ENCODE measurements at places on chromosomes 16 and 17.

DNA sequence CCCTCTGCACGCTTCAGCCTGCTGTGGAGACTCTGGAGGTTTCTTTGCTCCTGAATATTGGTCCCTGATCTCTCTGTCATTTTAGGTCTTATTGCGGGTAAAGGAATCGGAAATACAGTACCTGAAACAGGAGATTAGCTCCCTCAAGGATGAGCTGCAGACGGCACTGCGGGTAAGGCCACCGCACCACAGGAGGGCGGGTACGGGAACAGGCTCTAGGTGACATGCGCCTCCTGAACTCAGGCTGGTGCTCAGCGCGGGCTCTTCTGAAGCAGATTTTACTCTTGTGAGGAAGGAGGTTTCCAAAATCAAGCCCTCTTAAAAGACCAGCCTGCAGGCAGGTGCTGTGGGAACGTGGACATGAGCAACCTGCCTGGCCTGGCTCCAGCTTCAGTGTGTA, 29.8 kb downstream of the PLD6 start:
- DNase-seq: no peak

GRCh38 chr16:56753410-56753809, 23.5 kb downstream of the NUP93 start:
- DNase-seq: no peak

DNA sequence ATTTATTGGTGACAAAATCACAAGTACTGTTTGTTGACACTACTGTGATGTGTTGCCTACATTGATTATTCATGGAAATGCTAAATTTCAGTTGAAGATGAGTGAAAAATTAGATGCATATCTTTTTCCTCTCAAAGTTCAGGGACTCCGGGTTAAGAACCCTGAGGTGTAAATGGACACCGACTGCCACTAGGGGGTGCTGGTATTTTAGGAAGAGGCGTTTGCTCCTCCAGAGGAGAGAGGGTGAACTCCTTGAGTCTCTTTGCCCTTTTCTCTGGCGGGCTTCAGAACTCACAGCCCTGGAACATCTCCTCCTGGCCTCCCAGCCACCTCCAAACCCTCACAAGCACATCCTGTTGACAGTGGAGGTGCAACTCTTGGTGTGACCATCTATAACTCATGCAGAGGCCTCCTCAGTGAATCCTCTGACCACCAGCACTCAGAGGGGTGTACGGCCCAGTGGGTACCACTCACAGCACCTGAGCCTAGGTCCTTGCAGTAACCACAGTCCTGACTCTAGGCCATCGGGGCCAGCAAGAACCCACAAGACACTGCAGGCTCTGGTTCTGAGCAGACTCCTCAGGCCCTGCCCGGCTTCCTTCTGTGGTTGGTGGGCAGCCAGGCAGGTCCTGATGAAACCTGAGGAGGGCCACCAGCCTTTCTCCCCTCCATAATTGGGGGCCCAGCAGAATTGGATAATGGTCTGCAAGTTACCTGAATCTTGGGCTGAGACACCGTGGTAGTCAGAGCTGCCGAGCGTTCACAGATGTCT, 26.2 kb upstream of the PIK3R5 start:
- DNase-seq: peak; percentile 62

- no peak for DNase-seq
Measured at GRCh38 chr17:2202996-2203575, 100.5 kb downstream of the SMG6 start.

DNA sequence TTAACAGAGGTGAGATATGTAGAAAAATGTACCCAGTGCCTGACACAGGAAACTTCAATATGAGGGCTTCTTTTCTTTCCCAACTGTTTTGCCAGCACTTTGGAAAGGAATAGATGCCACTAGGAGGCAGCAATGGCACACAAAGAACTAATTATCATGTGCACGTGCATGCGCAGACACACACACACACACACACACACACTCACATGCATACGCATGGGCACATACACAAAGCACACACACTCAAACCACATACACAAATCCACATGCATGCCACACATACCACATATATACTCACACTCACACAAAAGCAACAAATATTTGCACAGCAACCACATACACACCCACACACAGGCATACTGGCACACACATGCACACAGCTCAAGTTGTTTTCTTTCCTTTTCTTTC, 8.8 kb upstream of the CEP112 start:
- peak; percentile 89 for DNase-seq

- no peak for DNase-seq
Measured at GRCh38 chr17:3903051-3903825, 10.4 kb upstream of the CAMKK1 start.

DNA sequence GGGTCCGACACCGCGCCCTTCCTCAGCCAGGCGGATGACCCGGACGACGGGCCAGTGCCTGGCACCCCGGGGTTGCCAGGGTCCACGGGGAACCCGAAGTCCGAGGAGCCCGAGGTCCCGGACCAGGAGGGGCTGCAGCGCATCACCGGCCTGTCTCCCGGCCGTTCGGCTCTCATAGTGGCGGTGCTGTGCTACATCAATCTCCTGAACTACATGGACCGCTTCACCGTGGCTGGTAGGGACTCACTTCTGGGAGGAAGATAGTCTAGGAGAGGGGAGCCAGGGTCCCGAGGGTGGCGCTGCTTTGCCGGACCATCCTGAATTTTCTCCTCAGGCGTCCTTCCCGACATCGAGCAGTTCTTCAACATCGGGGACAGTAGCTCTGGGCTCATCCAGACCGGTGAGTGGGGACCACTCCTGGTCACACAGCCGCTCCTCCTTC, 601 bp downstream of the SPNS1 start:
- DNase-seq: peak; percentile 12

DNA sequence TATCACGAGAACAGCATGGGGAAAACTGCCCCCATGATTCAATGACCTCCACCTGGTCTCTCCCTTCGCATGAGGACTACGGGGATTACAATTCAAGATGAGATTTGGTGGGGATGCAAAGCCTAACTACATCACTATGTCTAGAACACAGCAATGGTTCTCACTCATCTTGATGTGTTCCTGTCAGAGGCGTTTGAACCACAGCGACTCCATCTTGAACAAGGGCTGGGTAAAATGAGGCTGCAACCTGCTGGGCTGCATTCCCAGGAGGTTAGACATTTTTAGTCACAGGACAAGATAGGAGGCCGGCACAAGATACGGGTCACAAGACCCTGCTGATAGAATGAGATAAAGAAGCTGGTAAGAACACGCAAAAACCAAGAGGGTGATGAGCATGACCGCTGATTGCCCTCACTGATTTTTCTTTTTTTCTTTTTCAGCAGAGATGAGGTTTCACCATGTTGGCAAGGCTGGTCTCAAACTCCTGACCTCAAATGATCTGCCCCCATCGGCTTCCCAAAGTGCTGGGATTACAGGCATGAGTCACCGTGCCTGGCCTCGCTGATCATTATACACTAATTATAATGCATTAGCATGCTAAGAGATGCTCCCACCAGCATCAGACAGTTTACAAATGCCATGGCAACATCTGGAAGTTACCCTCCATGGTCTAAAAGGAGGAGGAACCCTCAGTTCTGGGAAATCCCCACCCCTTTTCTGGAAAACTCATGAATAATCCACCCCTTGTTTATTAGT, 3.0 kb upstream of the PPY start:
- DNase-seq: no peak

DNA sequence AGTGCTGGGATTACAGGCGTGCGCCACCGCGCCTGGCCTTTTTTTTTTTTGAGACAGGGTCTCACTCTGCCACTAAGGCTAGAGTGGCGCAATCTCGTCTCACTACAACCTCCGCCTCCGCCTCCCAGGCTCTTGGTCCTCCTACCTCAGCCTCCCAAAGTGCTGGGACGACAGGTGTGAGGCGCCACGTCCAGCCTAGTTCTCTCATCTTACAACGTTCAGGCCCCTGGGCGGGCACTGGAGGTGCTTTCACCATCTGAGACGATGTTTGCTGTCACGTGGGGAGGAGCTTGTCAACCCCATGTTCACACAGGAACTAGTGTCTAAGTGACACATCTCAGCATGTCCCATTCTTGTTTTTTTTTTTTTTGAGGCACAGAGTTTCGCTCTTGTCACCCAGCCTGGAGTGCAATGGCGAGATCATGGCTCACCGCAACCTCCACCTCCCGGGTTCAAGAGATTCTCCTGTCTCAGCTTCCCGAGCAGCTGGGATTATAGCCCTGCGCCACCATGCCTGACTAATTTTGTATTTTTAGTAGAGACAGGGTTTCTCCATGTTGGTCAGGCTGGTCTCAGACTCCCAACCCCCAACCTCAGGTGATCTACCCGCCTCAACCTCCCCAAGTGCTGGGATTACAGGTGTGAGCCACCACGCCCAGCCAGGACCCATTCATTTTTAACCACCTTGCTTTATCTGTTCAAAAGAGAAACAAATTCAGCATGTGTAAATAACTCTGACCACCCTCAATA, 5.2 kb upstream of the FANCA start:
- DNase-seq: no peak

DNA sequence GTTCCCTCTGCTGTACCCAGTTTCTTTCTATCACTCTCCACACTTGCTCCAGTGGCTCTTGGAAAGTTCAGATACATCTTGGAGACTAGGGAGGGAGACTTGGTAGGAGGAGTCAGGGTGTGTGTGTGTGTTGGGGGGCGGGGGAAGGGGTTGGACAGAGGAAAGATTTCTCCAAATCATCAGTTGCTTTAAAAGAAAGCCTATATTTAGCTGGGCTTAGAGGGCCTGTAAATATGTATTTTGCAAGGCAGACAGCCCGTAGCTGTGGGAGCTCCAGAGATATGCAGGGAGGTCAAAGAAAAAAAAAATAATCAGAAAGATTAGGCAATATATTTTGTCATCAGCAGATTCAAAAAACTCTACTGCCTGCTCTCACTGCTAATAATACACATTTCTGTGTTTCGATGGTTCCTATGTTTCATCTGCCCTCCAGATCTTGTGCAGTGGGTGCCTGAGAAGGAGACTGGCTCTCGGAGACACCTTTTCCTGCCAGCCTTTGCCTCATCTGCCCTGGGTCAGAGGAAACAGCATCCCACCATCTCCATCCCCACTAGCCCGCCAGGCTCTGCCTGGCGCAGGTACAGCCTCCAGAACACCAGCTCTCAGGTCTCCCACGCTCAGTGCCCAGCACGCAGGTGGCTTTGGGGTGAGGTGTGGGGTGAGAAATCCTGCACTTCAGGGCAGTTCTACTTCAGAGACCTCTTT, 4.8 kb upstream of the PPP1R9B start:
- DNase-seq: no peak

DNA sequence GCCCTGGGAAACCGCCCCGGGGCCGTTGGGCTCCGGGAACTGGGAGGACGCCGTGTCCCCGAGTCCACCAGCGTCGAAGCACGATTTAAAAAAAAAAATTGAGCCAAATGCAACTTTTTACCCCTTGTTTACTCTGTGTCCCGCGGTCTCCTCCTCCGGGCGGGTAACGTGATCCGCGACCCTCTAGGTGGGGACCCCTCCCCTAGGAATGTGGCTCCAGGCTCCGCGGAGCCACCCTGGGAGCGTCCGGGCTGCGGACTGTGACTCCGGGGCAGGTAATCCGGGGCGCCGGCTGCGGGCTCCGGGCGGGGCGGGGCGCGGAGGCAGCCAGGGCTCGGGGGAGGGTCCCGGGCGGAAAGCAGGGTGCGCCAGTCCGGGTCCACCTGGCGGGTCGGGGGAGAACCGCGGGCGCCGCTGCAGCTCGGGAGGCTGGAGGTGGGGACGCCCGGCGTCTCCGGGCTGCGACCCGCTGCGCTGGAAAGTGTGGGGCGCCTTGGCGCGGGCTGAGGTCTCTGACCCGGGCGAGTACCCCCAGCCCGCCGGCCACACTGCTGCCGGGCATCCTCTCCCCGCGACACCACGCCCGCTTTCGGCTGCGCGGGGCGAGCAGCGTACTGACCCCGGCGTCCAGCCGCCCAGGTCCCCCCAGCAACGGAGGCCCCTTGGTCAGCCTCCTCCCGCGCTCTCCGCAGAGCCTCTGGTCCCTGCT, 852 bp upstream of the HELZ start:
- DNase-seq: peak; percentile 64

- DNase-seq: no peak
Measured at GRCh38 chr16:89633064-89633631, 19.7 kb downstream of the DPEP1 start.

DNA sequence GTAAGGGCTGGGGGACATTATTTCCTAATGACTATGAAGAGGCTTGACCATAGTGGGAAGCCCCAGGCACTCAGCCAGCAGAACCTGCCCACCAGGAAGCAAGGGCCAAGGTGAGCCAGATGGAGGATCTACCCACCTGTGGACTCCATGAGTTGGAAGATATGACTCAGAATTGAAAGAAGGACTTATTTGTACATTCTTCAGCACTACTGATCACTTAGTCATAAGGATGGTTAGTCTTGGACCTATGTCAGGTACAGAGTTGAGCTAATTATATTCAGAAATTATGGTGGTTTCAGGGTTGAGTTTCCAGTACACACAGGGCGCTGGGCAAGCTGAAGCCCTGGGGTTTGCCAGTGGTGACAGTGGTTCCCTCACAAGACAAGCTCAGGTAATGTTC, 24.0 kb upstream of the GRIN2A start:
- no peak for DNase-seq

- DNase-seq: no peak
Measured at GRCh38 chr17:7416323-7416722, 3.8 kb upstream of the SPEM1 start.

DNA sequence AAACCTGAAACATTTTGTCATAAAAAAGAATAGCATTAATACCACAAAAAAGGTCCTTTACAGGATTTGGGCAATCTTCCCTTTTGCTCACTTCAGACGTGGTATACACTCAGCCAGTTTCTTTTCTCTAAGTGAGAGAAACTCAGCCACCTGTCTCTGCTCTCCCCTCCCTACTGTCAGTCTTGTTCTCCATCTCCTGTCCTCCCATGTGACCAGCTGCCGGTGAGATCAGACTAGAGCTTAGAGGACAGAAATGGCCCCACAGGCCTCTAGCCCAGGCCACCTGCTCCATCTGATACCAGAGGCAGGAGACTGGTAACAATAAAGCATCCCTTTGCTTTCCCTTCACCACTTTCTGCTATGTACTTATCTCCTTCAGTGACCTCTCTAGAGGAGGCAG, 34.9 kb downstream of the CMC2 start:
- peak; percentile 86 for DNase-seq

DNA sequence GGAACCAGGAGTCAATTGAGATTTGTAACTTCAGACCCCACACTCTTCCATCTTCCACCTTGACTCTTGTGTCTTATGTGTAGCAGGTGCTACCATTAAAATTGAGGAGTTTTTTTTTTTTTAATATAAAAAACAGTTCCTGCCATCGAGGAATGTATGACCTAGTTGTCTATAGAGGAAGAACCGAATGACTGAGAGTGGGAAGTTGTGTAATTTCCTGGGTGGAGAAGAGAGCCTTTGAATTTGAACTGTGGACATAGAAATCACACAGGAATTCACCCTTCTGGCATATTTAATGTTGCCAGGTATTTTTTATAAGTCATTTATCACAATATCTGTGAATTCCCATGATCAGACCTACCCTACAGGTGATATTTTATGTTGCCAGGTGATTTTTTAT, 22.0 kb downstream of the SP2 start:
- no peak for DNase-seq

- DNase-seq: no peak
Measured at GRCh38 chr17:30251931-30252330, 16.4 kb upstream of the SLC6A4 start.

DNA sequence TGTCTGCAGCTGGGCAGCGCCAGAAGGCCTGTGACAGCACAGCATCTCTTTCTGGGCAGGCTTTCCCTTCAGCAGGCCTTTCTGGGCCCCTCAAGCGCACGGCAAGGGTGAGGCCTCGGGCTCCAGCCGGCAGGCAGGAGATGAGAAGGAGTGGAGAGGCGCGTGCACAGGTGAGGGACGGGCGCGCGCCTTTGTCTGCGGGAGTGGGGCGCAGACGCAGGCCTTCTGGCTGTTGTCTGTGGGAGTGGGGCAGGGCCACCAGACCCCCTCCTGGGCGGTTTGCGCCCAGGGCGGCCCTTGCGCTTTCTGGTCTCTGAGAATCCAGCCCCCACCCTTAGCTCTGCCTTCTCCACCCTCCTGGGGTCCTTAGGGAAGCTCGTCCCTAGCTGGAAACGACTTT, 6.5 kb downstream of the ZNF205 start:
- no peak for DNase-seq

All from DMS53 (cell line).